ENCODE measurements at places on chromosomes 3 and 15.

- DNase-seq: no peak
These were observed 990 bp upstream of the CLDN1 start for GRCh38 chr3:190323246-190323626.

DNA sequence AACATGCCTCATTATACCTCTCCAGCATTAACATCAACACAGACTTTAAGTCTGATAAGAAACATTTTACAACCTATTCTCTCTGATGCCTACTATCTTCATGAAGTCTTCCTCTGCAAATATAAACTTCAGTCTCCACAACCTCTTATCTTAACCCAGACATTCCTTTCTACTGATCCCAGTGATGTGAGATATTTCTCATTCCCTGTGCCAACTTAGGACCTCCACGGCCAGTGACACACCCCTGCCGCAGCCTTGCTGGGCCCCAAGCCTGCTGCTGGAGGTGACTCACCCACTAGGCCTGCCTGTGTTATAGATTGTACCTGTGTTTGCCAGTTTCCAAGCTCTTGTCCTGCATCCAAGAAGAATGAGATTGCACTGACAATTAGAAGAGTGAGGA, 734.5 kb upstream of the CADM2 start:
- no peak for DNase-seq

GRCh38 chr3:52792961-52793695, 1.5 kb upstream of the ITIH3 start:
- DNase-seq: no peak

GRCh38 chr3:139546772-139547171, 7.2 kb upstream of the RBP1 start:
- no peak for DNase-seq

- no peak for DNase-seq
These were observed 49.1 kb downstream of the IL1RAP start for GRCh38 chr3:190562866-190563510.

- DNase-seq: no peak
These were observed 39.0 kb downstream of the CHAC1 start for GRCh38 chr15:40992241-40992741.

- DNase-seq: no peak
These were observed 165.3 kb downstream of the CHSY1 start for GRCh38 chr15:101086394-101087171.

DNA sequence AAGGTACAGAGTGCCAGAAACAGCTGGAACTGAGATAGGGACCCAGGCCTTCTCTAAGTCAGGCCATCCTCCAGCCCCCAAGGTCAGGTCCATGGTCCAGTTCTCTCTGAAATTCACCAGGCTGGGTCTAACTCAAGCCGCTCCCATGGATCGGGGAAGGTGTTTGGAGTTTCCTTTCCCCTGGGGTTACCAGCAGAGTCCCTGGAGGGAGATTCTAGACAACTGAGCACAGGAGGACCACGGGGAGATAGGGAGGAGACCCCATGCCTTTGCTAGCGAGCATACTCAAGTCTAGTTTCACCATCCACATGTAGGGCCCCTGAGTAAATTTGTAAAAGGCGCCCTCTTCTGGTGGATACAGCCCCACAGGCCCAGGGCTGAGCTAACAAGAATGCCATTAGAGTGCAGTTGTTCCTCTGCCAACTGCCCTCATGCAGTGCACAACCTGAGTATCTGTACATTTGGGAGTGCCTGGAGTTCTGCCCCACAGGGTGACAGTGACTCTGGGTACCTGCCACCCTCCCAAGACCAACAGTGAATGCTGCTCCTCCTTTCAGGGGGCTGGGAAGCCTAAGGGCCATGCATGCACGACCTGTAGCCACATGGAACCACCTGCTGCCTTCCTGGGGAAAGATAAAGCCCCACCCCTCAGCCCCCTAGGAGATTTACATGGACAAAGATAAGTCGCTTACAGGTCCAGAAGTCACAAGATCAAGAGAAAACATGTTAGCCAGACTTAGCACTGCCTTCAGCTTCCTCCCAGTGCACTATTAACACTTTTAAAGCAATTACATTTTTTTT, 89.0 kb downstream of the IQSEC1 start:
- DNase-seq: peak; percentile 69

- no peak for DNase-seq
These were observed 34.3 kb upstream of the ANPEP start for GRCh38 chr15:89848970-89849292.

- DNase-seq: no peak
These were observed 107.3 kb upstream of the STT3B start for GRCh38 chr3:31425401-31425800.

- DNase-seq: no peak
These were observed 89.2 kb downstream of the CORO2B start for GRCh38 chr15:68667800-68668625.

- DNase-seq: no peak
These were observed 57.0 kb downstream of the KLF15 start for GRCh38 chr3:126300001-126300760.

DNA sequence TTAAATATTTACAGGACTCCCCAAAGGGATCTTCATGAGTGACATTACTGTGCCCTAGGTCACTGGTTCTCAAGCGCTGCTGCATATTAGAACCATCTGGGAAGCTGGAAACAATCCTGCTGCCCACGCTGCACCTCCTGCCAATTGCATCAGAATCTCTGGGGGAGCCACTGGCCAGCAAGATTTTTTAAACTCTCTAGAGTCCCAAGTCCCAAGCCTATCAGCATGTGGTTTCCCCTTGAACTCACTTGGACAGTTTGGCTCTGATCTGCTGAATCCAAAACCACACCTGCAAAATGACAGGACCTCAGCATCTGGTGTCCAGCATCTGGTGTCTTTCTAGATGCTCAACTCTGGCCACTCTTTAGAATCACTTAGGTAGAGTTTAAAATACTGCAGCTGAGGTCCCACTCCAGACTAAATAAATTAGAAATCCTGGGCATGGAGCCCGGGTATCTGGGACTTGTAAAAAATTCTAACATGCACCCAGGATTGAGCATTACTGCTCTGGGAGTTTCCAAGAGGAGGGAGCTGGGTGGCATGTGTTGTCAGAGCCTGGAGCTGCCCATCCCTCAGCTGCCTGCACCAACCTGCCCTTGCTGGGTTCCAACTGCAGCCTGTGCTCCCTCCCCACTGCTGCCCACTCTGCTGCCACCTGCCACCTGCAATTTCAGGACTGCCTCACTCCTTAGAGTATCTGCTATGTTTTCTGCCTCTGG, 311.3 kb downstream of the SLC9A9 start:
- DNase-seq: peak; percentile 56

DNA sequence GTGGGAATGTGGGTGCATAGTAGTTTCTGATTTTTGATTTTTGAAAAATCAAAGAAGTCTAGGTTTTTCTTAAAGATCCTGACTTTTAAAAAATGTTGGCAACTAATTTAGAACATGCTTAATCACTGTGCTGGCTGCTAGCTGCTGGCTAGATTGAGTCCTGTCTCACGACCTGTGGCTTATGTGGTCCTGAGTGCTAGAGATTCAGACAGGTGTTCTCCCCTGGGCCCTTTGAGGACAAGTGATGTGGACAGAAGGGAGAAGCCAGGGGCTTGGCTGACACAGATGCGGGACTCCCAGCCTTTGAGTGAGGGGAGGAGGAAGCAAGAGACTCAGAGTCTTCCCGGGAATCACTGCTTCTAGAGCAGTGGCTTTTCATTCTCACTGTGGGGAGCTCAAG, 47.5 kb downstream of the CORO2B start:
- DNase-seq: no peak

DNA sequence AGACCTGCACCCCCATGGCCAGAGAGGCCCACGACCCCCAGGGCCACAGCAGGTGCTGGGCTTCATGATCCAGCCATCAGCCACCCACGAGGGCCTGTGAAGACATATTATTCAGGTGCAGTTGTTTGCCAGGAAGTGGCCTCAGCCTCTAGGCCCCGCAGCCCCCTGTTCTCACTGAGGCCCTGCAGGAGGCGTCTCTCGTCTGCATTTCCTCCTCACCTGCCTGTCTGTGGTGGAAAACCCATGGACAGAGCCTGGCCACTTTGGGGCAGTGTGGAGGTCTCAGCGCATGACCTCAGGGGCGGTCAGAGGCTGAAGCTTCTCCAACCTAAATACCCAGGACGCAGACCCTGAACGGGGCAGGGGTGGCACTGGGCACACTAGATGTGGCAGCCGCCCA, 18.6 kb downstream of the UROC1 start:
- DNase-seq: no peak

DNA sequence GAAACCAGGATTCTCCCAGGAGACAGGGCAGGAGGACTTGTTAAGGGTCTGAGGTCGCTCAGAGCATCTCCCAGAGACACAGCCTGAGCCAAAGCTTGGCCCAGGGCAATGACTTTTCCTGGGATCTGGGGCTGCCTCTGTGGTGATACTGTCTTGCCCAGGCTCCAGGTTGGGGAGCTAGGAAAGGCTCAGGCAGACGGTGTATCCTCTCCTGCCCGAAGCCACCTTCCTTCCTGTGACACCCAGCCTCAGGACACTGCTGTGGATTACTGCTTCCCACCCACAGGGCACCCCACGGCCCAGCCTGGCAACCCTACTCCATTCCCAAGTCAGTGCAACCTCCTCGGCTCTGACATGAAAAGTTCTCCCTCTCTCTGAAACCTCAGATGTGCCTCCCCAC, 31.9 kb downstream of the SCN5A start:
- DNase-seq: no peak

DNA sequence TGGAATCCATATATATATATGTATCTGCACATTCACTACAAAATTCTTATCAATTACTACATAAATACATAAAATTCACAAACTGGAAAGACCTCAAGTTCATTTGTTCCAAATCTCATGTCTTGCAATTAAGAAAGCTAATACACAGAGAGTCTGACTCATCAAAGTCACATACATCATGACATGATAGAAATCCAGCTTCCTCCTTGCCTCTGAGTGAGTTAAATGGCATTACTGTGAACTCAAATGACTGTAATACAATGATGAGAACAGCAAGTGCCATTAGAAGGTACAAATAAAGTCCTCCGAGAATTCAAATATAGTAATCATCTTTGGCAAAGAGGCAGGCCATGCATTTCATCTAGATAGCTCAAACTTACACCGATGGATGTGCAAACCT, 55.1 kb upstream of the AGTR1 start:
- no peak for DNase-seq

- no peak for DNase-seq
These were observed 3.1 kb upstream of the TMCO5A start for GRCh38 chr15:37931321-37931720.

DNA sequence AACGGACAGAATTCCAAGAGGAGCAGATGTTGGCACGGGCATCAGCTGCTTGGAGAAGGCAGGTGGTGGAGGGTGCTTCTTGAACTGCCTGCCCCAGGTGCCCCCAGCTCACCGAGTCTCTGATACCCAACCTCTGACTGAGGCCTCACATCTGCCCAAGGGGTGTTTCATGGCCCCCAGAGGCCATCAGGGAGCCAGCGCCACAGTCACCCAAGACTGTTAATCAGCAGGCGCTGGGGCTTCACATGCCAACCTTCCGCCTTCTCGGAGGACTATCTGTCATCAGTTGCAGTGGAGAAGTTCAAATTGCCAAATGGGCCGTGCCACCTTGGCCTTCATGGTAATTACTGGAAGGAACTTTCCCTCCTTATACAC, 61.9 kb upstream of the SLC6A1 start:
- no peak for DNase-seq

DNA sequence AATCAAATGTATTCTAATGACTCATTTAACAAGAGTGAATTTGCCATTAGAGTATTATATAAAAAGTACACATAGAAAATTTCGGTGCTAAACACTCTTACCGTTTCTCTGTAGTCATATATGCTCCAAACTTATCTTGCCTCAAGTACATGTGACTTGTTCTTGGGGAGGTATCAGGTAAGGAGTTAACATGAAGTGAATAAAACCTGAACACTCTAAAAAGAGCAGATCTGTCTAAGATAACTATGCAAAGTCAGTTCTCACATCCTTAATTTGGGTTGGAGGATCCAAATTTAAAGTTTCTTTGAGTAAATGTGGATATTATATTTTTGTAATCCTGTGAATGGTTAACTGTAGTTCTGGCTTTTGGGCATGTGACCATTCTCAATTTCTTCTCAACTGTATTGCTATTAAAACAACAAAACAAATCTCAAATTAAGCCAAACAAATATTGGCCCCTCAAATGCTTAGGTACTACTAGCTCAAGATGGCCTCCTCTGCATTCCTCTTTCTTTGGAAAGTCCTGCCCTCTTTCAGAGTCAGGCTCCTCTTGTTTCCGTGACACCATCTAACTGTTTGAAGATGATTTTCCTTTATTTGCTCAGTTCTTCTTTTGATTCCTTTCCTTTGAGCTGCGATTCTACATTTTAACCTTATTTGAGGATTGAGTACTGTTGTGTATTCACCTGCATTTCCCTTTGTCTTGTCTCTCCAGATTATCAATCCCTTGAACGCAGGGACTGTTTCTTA, 4.2 kb downstream of the EDEM1 start:
- no peak for DNase-seq

DNA sequence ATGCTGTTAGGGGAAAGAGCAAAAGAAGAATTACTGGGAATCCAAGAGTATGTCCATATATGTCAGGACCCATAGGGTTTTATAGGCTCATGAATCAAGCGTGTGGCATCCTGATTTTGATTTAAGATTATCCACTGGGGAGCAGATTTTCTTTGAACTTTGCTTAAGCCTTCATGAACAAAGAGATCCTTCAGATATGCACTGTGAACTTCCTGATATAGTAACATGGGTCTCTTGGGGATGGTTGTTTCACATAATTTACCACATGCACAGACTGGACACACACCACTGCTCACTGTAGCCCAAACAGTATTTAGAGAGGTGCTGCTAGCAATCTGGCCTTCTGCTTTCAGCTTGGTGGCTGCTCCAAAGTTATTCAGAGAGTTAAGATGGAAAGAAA, 200.9 kb upstream of the ZPLD1 start:
- no peak for DNase-seq

DNA sequence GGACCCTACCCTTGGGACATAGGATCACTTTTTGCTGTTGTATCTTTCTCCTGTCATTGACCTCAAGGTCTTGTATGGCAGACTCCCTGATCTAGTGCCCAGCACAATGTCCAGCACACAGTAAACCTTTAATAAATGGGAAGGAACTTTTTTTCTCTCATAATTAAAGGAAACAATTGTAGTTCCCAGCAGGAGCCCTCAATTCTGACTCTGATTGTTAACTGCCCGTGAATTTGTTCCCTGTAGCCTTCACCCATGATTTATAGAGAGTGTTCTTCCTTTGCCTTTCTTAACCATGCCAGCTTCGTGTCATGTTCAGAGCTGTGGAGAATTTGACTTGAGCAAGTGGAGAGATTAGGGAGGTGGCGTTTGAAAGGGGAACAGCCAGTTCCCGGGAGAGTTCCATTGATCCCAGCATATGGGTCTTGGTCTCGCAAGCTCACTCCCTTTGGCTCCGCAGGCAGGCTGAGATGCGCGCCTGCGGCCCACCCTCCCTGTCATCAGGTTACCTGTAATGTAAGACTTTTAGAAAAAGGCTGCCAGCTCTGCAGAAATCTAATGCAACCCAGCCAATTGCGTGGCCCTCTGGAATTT, 182.6 kb downstream of the TP63 start:
- DNase-seq: no peak

- no peak for DNase-seq
These were observed 719.9 kb upstream of the CBLB start for GRCh38 chr3:106588739-106589138.

- DNase-seq: no peak
These were observed 160.1 kb downstream of the NEK10 start for GRCh38 chr3:27208961-27209616.

- DNase-seq: no peak
These were observed 26.3 kb downstream of the KLHL6 start for GRCh38 chr3:183529185-183529584.

GRCh38 chr15:88637841-88638625, 783 bp upstream of the ISG20 start:
- no peak for DNase-seq

- DNase-seq: no peak
These were observed at the start of gene HTR3E for GRCh38 chr3:184096811-184097383. Gene HTR3E (plus strand): TSS chr3:184097064. CDS start chr3:184097530, 466 bp downstream.

- DNase-seq: no peak
These were observed 3.9 kb downstream of the TMED3 start for GRCh38 chr15:79314811-79315210.

Data from brain microvascular endothelial cell (primary cell).